ENCODE measurements at places on chromosomes 12 and 14.

DNA sequence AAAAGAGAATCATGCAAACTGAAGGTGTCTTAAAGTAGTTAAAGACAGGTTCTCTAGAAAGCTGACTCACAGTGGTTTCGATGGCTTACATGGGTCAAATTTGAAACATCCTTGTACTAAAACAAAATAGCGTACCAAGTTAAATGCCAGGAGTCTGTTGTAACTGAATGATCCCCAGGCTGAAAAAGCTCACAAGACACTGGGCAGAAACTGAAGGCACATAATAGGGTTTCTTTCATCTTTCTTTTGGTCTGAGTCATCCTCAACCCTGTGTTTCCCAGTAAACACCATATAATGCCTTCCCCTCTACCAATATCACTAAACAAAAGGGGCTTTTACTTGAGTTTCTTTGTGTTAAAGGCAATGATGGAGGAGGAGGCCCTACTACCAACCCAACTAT, 12.8 kb downstream of the ZFYVE1 start:
- no peaks in the 10 kb centered on the region for H3K4me1 ChIP-seq
- no peaks in the 10 kb centered on the region for H3K36me3 ChIP-seq
- no peak overlapping the region for H3K4me3 ChIP-seq
- no peak overlapping the region for H3K27ac ChIP-seq
- no peaks in the 10 kb centered on the region for H3K27me3 ChIP-seq
- no peak for DNase-seq

- peak overlapping the region; percentile 54 for H3K27ac ChIP-seq
- no peak overlapping the region for H3K4me3 ChIP-seq
- no peaks in the 10 kb centered on the region for H3K27me3 ChIP-seq
- DNase-seq, result no peak
- peaks cover 11% of the 10 kb centered on the region for H3K4me1 ChIP-seq
- H3K36me3 ChIP-seq, result no peaks in the 10 kb centered on the region
Measured at GRCh38 chr12:75666126-75666938, 154.9 kb upstream of the KRR1 start.

GRCh38 chr12:109369831-109370230, 22.1 kb downstream of the MYO1H start:
- no peak for DNase-seq
- no peak overlapping the region for H3K27ac ChIP-seq
- H3K4me1 ChIP-seq, result no peaks in the 10 kb centered on the region

- no peak overlapping the region for H3K27ac ChIP-seq
- no peak for DNase-seq
- H3K27me3 ChIP-seq, result no peaks in the 10 kb centered on the region
- H3K4me1 ChIP-seq, result peaks cover 4% of the 10 kb centered on the region
Measured at GRCh38 chr12:108564724-108565123, 2.3 kb downstream of the ISCU start.

DNA sequence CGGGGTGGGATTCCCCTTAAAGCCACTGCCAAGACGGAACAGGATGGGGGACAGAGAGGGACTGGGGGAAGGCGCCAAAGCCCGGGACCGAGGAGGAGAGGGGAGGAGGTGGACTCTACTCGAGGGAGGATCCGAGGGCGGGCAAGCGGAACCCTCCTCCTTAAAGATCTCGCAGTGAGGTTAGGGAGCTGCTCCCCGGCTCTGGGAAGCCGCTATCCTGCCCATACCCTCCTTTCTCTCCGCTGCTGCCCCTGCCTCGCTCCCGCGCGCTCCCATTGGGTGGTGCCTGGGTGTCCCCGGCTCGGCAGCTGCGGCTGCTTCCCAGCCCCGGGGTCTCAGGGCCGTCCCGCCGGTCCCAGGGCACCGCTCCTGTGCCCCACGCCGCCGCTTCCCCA, 16.4 kb downstream of the KRT18 start:
- peaks cover 11% of the 10 kb centered on the region for H3K27me3 ChIP-seq
- H3K4me3 ChIP-seq, result peak overlapping the region; percentile 34
- H3K36me3 ChIP-seq, result no peaks in the 10 kb centered on the region
- no peak overlapping the region for H3K27ac ChIP-seq

- H3K36me3 ChIP-seq, result no peaks in the 10 kb centered on the region
- peaks cover 25% of the 10 kb centered on the region for H3K4me1 ChIP-seq
- DNase-seq, result peak; percentile 17
Measured at GRCh38 chr12:69129564-69129963, 109.8 kb upstream of the CPSF6 start.

DNA sequence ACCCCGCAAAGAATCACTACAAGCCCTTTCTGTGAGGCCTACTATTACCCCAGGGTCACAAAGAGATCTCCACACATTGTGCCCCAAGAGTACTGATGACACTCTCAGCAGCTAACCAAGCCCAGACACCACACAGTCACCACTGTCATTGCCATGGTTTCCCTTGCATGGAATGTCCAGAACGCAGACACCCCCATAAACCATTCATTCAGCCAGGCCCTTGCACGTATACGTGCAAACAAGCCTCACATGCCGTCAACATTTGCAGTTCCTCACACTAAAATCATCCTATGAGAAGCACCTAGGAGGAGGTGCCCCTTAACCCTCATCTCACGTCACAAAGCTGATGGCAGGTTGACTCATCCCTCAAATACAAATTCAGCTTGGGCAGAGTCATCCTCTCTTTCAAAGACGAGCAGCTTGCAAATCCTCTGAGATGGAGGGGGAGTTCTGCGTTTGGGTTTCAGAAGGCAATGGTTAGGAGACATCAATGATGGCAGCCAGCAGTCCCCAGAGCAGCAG, 17.1 kb upstream of the KRT77 start:
- H3K4me1 ChIP-seq, result no peaks in the 10 kb centered on the region
- H3K27me3 ChIP-seq, result peaks cover 19% of the 10 kb centered on the region
- H3K4me3 ChIP-seq, result no peak overlapping the region
- no peak overlapping the region for H3K27ac ChIP-seq
- H3K36me3 ChIP-seq, result no peaks in the 10 kb centered on the region

DNA sequence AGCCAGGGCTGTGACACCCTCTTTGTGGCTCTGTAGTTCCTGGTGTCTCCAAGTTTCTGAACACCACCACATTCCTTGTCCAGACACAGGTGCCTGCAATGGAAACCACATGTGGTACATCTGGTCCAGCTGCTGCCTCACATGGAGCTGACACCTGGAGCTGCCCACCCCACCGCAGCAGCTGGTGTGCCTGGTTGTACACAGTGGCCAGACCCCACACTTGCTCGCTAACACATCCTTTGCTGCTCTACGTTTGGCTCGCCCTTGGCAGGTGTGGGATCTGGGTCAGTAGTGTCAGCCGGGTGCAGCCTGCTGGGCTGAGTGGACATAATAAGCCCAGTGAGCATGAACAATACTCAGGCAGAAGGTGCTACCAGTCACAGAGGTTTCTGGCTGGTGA, 198.9 kb downstream of the ADGRD1 start:
- no peak overlapping the region for H3K4me3 ChIP-seq
- no peaks in the 10 kb centered on the region for H3K27me3 ChIP-seq
- H3K4me1 ChIP-seq, result no peaks in the 10 kb centered on the region
- no peak for DNase-seq
- no peak overlapping the region for H3K27ac ChIP-seq

DNA sequence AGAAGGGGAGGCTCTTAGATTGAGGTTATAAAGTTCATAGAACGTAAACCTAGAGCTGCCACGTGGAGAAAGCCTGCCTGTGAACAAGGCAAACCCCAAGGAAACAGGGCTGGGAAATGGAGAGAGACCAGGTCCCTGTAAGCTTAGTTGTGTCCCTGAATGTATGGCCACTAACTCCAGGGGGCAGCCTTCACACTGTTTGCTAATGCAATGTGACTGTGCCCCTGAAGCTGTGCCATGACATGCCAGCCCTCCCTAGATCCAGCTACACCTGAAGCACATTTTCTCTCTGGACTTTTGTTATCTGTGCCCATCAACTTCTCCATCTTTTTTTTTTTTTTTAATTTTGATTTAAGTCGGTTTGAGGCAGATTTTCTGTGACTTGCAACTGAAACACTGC, 60.6 kb upstream of the TMCC3 start:
- no peaks in the 10 kb centered on the region for H3K27me3 ChIP-seq
- no peak overlapping the region for H3K4me3 ChIP-seq
- no peak overlapping the region for H3K27ac ChIP-seq
- DNase-seq, result peak; percentile 37
- H3K36me3 ChIP-seq, result no peaks in the 10 kb centered on the region

- DNase-seq, result no peak
- no peaks in the 10 kb centered on the region for H3K4me1 ChIP-seq
- no peaks in the 10 kb centered on the region for H3K36me3 ChIP-seq
- no peak overlapping the region for H3K27ac ChIP-seq
- no peak overlapping the region for H3K4me3 ChIP-seq
- H3K27me3 ChIP-seq, result no peaks in the 10 kb centered on the region
Measured at GRCh38 chr14:93064411-93065271, 51.1 kb downstream of the ITPK1 start.

DNA sequence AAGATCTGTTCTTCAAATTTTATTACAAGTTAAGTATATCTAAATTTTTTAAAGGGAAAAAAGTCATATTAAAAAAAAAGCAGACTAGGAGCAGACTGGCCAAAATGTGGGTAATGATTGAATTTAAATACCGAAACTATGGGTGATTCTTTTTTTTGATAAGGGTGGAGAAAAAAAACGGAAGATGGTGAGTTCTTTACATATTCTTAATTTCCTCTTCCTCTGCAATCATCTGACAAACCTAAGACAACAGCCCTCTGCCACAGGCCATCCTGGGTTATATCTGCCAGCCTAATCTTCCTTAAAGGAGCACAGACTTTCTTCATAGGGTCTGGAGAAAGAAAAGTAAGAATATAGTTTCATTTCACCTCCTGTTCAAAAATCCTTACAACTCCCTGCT, 108.0 kb downstream of the PPP2R5E start:
- H3K27me3 ChIP-seq, result no peaks in the 10 kb centered on the region
- H3K36me3 ChIP-seq, result no peaks in the 10 kb centered on the region
- H3K4me3 ChIP-seq, result no peak overlapping the region
- no peak overlapping the region for H3K27ac ChIP-seq
- H3K4me1 ChIP-seq, result peaks cover 24% of the 10 kb centered on the region
- no peak for DNase-seq

DNA sequence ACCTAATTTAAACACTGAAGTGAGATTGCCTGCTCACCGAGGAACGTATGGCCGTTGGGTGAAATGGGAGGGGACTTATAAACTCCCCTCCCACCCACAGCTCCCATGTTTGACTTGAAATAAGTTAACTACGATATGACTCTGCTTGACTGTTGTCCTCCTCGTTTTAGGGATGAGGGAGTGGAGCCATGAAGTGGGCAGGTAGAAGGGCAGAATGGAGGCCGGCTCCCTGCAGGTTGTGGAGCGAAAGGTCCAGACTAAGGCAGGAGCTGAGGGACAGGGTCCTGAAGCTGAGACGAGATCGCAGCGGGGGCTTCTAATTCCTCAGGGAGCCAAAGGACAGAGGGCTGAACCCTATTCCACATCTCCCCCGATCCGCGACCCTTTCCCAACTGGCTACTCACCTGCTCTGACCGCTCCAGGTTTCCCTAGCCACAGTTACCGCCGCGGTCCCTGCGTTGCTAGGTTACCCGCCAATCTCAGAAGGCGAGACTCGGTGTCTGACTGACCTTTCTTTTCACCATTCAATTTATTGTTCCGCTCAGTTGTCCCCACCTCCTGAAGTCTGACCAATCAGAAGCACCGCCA, 577 bp upstream of the TPCN1 start:
- H3K27ac ChIP-seq, result no peak overlapping the region
- no peaks in the 10 kb centered on the region for H3K36me3 ChIP-seq
- no peak for DNase-seq
- no peaks in the 10 kb centered on the region for H3K4me1 ChIP-seq
- H3K27me3 ChIP-seq, result no peaks in the 10 kb centered on the region

GRCh38 chr14:33768458-33768830, 182.4 kb downstream of the EGLN3 start:
- H3K27me3 ChIP-seq, result no peaks in the 10 kb centered on the region
- peaks cover 47% of the 10 kb centered on the region for H3K4me1 ChIP-seq
- no peaks in the 10 kb centered on the region for H3K36me3 ChIP-seq
- H3K4me3 ChIP-seq, result no peak overlapping the region
- DNase-seq, result no peak

DNA sequence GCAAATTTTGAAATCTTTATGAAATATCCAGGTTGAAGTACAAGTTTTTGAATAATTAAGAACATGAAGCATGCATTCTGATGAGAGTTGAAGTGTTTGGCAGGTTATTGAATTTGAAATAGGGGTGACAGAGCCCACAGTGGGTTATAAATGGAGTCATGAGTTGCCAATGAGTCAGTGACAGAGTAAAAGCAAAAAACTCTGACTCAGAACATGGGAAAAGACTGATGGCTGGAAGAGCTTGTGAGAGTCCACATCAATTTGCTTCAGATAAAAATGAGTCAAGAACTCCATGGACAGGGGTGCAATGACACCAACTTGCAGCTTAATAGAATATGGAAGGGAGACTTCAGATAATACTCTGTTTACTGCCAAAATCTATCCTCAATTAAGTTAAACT, 105.3 kb downstream of the SLC6A15 start:
- DNase-seq, result no peak
- H3K4me3 ChIP-seq, result no peak overlapping the region
- no peaks in the 10 kb centered on the region for H3K36me3 ChIP-seq
- H3K27me3 ChIP-seq, result peaks cover 75% of the 10 kb centered on the region
- peaks cover 10% of the 10 kb centered on the region for H3K4me1 ChIP-seq
- H3K27ac ChIP-seq, result no peak overlapping the region

GRCh38 chr14:35374263-35374712, 30.3 kb downstream of the NFKBIA start:
- H3K27ac ChIP-seq, result no peak overlapping the region
- H3K4me3 ChIP-seq, result no peak overlapping the region
- no peak for DNase-seq
- H3K27me3 ChIP-seq, result no peaks in the 10 kb centered on the region
- no peaks in the 10 kb centered on the region for H3K4me1 ChIP-seq

GRCh38 chr14:40362856-40363255, 930.6 kb upstream of the FBXO33 start:
- peak; percentile 25 for DNase-seq
- H3K27ac ChIP-seq, result no peak overlapping the region

DNA sequence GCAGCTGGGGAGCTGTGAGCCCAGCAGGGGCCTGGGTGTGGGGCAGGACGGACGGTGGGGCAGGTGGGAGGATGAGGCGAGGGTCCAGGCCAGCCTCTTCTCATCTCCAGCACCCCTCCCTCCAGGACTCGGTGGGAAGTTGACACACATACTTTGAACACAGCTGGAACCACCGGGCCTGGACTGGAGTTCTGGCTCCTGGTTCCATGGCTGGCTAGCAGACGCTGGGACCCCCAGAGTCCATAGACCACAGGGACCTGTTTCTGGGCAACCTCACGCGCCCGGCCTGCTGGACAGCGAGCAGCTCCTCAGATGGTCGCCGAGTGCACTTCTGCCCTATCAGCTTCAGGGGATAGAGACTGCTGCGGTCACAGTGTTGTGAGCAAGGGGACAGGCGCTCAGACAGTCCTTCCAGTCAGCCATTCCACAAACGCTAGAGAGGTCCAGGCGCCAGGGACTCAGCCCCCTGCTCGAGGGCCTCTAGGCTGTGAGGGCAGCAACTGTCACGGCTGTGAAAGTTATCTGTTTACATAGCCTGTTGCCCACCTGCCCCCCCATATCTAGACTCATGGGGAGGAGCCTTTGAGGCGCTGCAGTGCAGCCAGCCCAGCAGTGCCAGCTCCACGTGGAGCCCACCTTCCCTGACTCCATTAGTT, 25.2 kb downstream of the TCHP start:
- H3K4me3 ChIP-seq, result no peak overlapping the region
- H3K36me3 ChIP-seq, result no peaks in the 10 kb centered on the region
- peak; percentile 10 for DNase-seq
- no peak overlapping the region for H3K27ac ChIP-seq
- no peaks in the 10 kb centered on the region for H3K27me3 ChIP-seq

Data from neural progenitor cell (in vitro differentiated cells).